ENCODE measurements at places on chromosomes 13 and 19.

DNA sequence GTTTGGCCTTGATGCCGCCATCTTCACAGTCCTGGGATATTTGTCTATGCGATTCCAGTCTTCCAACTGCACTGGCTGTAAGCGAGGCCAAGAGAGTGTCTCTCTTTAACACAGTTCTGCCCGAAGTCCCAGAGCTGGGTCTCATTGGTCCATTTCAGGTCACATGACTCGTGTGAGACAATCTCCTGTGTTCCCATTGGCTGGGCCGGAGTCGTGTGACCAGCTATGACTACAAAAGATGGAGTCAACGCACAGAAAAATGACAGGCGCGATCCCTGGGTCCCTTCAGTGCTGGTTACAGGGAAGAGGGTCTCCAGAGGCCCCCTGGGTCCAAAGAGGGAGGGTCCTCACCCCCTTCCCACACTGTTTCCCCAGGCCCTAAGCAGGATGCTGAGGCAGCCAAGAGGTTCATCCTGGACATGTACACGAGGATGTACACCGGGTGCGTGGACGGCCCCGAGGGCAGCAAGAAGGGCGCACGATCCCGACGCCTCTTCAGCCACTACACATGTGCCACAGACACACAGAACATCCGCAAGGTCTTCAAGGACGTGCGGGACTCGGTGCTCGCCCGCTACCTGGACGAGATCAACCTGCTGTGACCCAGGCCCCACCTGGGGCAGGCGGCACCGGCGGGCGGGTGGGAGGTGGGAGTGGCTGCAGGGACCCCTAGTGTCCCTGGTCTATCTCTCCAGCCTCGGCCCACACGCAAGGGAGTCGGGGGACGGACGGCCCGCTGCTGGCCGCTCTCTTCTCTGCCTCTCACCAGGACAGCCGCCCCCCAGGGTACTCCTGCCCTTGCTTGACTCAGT lies 15.9 kb upstream of the S1PR4 start:
- no peak for DNase-seq

DNA sequence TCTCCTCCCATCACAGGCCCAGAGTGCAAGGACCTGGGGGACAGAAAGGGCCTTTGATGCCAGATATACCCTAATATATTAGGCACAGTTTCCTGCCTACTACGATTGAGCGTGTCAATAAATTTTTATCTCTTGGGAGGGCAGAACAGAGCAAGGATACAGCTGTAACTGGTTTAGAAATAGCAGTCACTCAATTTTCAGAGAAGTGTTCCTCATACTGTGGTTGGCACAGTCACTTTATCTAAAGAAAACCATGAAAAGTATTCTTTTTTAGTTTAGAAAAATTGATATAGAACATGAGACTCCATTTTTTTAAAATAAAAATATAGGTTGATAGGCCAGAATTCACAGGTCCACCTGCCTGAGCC lies 460 bp upstream of the ZNF155 start:
- DNase-seq: no peak

GRCh38 chr19:2652504-2653099 lies 49.9 kb downstream of the GNG7 start:
- no peak for DNase-seq

- DNase-seq: peak; percentile 51
These were observed 1.2 kb downstream of the VASP start for GRCh38 chr19:45508417-45508860.

GRCh38 chr19:55603581-55604292 lies 1.7 kb upstream of the ZNF865 start:
- DNase-seq: no peak

DNA sequence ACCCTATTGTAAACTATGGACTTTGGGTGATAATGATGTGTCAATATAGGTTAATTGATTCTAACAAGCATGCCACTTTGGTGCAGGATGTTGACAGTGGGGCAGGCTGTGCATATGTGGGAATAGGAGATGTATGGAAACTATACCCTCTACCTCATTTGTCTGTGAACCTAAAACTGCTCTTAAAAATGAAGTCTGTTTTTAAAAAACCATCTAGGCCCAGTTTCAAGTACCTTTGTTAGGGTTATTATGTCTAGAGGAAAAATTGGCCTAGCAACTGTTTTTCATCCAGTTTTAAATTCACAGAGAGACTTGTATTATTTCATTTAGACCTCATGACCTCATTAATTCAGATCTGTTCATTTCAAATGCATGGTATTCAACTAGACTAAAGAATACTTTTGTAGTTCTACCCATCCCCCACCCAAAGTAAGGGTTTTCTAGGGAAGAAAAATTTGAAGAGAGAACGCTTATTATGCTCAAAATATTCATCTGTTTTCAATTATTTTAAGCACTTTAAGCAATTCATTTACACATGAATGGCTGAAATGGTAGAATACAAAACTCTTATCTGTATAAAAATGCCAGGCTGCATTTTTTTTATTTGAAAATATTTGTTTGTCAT lies 1781.9 kb upstream of the MIR17HG start:
- DNase-seq: no peak

GRCh38 chr13:26326562-26326961 lies 72.6 kb downstream of the CDK8 start:
- DNase-seq: no peak

DNA sequence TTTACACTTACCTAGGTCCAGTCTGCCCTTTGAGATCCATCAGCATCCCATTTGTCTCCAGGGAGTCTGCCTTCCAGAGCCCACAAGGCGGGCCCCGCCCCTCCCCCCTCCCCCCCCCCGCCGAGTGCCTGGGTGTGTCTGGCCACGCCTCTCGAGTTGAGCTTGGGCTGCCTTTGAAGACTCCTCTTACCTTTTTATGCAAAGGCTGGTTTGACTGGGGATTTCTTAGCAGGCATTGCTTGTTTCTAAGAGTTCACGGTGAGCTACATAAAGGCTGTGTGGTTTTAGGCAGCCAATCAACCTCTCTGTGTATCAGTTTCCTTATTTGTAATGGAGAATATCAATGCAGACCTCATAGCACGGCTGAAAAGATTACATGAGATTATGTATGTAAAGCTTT lies 11.3 kb downstream of the GPR12 start:
- DNase-seq: no peak

GRCh38 chr13:66138172-66138811 lies 1091.8 kb downstream of the PCDH9 start:
- no peak for DNase-seq
